ENCODE measurements at places on chromosomes 2 and 18.
A peak's percentile ranks its signal among the peaks of the same experiment; 100 is the strongest.

DNA sequence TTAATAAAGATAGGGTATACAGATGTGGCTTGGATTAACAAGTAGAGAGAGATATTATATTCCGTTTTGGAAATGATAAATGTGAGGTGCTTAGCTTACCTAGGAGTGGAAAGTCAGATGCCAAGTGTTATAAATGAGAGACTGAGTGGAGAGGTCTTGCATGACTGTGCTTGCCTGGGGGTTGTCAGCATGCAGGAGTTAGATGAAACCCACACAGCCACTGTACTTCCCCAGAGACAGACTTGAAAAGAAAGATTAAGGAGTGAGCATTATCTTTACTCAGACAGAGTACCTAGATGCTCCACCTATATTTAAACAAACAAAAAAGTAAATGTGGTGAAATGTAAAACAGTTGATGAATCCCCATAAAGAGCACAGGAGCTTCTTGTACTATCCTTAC, 482.7 kb downstream of the RIT2 start:
- no peak for DNase-seq

DNA sequence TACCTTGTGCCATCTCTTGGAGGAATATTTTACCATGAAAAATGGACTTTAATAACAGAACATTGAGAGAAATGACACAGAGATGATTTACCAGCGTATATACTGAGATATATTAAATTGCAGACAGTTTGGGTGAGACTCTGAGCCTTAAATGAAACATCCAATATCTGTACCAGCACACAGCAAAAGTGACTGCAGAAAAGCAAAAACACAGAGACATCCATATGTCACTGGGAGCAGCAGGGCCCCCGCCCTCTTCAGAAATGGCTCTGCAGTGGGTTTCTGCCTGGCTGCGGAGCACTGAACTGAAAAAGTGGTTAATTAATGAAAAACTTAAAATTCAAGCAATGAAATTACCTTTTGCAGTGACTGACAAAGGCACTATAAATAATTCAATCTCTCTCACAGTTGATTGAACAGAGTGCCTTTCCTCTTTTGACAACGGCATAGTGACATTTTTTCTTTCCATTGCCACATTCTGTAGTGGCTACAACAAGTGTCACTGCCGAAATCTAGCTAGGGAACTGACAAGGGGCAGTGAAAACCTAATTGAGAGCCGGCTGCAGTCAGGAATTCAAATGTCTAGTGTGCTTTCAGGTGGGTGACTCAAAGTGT, 353.4 kb downstream of the ALK start:
- no peak for DNase-seq

- no peak for DNase-seq
Observed at GRCh38 chr18:39380866-39381265, 1815.3 kb upstream of the CELF4 start.

GRCh38 chr2:96409081-96409819, 73.7 kb downstream of the NCAPH start:
- DNase-seq, result peak; percentile 16

DNA sequence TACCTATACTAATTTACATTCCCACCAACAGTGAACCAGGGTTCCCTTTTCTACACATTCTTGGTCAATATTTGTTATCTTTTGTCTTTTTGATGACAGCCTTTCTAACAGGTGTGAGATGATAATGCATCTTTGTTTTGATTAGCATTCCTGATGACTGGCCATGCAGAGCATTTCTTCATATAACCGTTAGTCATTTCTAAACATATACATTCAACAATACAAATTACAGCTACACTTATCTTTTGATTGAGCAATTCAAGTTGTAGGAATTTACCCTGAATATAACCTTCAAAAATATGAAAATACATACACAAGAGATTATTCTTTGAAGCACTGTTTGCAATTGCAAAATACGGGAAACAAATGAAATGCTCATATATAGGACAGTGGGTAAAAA, 94.9 kb downstream of the TMEM131 start:
- DNase-seq, result no peak

DNA sequence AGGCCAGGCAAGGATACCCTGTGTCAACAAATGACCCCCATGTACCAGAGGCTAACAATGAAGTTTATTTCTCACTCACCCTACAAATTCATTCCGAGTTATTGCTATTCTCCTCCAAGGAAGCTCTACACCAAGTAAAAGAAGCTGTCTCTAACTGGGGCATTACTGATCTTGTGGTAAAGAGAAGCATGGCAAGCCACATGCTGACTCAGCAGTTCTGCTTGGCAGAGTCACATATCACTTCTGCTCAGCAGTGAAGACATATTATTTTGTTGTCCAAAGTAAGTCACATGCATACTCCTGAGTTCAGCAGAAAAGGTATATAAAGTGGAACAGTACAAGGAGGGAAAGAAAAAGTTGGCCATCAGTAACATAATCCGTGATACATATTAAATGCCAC, 315.8 kb downstream of the GULP1 start:
- no peak for DNase-seq

DNA sequence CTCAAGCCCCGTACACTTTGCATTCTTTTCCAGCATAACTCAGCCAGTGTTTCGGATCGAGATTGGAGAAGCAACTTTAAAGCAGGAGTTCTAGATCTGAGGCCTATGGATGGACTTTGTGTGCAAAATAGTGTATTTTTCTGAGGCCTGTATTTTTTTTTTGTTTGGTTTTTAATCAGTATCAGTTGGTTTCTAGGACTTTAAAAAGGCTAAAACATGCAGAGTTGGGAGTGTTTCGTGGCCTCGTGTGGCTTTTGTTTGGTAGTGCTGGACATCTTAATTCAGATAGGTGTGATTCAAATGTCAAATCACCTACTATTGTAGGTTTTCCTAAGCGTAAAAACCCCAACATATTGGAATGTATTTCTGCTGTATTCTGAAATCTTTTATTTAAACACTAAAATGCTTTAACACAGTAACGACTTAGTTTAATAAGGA, 282 bp upstream of the PUS10 start:
- DNase-seq, result no peak

DNA sequence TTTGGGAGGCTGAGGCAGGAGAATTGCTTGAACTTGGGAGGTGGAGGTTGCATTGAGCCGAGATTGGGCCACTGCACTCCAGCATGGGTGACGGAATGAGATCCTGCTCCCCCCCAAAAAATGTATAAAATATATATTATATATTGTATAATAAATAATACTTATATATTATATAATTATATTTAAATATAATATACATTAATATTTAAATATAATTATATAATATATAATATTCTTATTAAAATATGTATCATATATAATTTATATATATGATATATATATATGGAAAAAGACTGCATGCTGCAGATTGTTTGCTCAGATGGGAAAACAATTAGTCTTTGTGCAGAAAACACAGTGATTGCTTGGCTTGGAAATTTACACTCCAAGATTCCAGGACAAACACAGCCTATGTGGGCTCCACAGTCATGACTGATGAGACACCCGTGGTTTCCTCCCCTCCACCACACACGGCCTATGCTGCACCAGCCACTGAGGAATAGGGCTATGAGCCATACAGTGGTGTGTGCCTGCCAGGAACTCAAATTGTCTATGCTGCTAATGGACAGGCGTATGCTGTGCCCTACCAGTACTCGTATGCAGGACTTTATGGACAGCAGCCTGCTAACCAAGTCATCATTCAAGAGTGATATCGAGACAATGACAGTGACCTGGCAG, 30.0 kb downstream of the PMAIP1 start:
- peak; percentile 11 for DNase-seq

- no peak for DNase-seq
Observed at GRCh38 chr2:219327719-219328118, 4.8 kb downstream of the RESP18 start.

DNA sequence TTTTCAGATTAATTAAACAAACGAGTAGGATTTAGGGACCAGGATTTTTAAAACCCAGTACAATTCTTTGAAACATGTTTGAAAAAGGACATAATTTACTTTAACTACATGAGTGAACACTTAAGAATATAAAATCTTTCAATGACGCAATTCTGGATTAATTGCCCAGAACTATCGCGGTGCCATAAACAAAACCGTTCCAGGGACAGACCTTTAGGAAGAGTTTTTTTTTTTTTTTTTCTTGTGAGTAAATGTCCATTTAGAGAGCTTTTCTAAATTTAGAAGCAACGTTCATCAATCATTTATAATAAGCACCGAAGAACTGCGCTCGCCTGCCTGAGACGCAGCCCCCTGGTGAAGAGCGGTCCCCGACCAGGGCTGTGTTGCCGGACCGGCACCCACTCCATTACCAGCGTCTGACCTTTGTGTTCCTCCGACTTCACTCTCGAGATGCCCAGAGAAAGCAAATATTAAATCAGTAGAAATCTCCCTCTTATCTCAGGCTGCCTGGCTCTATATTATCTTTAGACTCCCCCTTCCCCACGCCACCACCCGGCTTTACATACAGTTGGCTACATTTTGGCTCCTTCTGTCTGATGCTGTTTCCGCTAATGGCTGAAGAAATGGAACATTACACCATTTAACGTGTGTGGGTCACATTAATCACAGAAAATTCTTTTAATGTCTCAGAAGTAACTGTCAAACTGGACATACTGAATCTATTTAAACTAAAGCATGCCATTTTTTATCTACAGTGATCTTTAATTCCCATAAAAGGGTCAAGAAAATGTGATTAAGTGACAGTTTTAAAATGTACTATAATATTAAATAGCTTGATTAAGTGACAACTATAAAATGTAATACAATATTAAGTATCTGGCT, 364.0 kb upstream of the MEIS1 start:
- no peak for DNase-seq

DNA sequence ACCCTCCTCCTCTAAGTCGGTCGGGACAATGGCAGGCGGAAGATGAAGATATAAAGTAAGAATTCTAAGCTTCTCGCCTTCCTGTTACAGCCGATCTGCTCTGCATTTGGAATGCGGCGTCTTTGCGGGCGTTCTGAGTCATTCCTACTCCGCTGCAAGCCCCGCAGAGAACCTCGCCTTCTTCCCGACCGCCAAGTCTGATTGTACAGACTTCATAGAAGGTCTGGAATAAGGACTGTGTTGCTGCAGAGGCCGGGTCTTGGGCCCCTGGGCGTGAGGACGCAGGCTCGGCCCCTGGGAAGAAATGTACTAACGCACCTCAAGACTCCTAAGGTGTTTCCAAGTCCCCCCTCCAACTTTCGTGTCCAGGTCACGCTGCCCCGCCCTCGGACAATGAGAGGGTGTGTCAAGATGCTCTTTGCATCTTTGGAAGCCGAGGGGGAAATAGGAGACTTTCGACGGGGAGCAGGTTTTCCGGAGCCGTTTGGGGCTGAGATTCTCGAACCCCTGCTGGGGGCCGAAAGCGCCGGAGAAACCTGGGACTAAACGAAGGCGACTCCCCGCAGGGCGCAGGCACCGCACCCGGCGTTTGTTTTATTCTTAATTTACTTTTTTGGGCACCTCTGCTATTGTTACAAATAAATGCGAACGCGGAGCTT, 12.7 kb upstream of the PAX3 start:
- DNase-seq, result no peak

GRCh38 chr18:25146512-25146910, 205.5 kb downstream of the ZNF521 start:
- no peak for DNase-seq

GRCh38 chr2:9303528-9304225, 97.1 kb downstream of the ASAP2 start:
- no peak for DNase-seq

DNA sequence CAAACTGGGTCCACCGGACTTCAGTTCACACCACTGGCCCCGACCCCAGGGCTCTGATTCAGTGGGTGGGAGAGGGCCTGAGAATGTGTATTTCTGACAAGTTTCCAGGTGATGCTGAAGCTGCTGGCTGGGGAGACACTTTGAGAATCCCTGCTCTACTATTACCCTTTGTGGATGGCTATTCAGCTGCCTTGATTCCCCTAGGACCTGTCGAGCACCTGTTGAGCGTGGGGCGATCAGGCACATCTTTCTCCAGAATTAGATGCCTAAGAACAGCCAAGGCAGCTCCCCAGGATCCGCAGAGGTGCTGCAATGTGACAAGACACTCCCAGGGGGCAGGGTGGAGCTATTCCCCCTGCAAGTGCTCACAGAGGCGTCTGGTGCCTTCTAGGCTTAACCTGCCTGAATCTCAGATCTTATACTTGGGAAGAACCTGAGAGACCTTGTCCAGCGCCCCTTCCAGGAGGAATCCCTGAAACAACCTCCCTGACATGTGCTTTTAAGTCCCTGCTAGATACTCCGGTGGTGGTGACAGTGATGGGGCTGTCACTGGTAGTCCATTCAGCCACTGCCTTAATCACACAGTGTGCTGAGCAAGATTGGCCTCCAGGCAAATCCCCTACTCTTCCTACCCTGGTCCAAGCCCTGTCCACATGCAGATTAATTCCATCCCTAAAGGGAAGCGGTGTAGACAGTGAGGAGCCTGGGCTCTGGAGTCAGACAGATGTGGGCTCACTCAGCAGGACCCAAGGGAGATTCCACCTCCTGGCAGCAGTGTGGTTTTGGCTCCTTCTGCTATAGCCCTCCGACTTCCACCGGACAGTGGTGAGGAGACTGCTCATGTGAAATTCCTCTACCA, 43.4 kb upstream of the OTOF start:
- peak; percentile 58 for DNase-seq

GRCh38 chr2:8926356-8926755, 77.1 kb downstream of the MBOAT2 start:
- peak; percentile 37 for DNase-seq

- no peak for DNase-seq
Observed at GRCh38 chr2:120691410-120691809, 44.3 kb upstream of the GLI2 start.

DNA sequence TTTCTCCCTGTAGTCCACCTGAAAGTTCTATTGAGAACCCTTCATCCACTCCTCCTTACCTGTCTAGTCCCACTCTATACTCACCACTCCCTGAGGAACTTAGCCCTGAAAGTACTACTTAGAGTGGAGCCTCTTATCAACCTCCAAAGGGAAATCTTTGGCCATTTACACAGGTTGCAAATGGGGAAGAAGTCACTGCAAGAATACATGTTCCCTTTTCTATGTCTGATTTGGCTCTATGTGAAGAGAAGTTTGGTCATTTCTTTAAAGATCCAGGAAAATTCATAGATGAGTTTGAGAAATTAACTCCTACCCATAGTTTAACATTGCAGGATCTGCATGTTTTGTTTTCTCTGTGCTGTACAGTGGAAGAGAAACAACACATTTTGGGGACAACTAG, 22.9 kb upstream of the MGAT4A start:
- no peak for DNase-seq

GRCh38 chr18:53785811-53786210, 438.7 kb downstream of the MBD2 start:
- DNase-seq, result no peak

- peak; percentile 26 for DNase-seq
Observed at GRCh38 chr2:157898591-157898996, 22.5 kb upstream of the ACVR1 start.

DNA sequence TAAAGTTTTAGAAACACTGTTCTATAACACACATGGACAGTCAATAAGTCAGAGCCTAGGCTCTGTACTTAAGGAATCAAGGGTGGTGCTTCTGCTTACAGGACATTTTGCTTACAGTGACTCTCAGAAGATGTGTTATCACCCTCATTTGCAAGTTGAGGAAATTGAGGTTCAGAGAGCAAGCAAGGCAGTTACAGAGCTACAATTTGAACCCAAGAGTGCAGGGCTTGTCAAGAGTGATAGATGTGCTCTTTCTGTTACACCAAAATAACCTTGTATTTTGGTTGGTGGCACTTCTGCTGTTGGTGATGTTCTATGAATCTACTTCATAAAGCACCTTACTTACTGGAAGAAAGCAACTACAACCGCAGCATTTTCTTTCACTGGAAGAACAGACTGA, 170.2 kb downstream of the THADA start:
- DNase-seq, result no peak
